ENCODE measurements at places on chromosomes 16 and 17.

DNA sequence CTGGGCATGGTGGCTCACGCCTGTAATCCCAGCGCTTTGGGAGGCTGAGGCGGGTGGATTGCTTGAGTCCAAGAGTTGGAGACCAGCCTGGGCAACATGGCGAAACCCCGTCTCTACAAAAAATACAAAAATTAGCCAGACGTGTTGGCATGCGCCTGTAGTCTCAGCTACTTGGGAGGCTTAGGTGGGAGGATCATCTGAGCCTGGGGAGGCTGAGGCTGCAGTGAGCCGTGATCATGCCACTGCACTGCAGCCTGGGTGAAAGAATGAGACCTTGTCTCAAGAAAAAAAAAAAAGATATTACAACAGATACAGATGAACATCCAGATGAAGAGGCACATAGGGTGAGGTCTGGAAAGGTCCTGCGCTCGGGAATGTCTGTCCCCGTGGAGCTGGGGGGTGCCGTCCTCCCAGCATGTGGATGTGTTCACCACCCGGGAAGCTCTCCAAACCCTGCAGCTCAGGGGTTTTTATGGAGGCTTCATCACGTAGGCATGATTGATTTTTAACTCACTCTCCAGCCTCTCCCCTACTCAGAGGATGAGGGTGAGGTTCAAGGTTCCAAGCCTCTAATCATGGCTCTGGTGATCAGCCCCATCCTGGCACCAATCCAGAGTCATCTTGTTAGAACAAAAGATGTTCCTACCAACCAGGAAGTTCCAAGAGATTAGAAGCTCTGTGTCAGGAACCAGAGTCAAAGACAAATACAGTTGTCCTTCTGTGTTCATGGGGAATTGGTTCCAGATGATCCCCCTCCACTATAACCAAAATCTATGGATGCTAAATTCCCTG lies 85.0 kb upstream of the DNAJA2 start:
- DNase-seq = no peak

- DNase-seq = no peak
Measured at GRCh38 chr16:61323456-61323855, 712.8 kb downstream of the CDH8 start.

GRCh38 chr17:8029121-8029520 lies 9.7 kb upstream of the ALOX15B start:
- no peak for DNase-seq

GRCh38 chr17:74201948-74202347 lies 1.5 kb upstream of the RPL38 start:
- no peak for DNase-seq

DNA sequence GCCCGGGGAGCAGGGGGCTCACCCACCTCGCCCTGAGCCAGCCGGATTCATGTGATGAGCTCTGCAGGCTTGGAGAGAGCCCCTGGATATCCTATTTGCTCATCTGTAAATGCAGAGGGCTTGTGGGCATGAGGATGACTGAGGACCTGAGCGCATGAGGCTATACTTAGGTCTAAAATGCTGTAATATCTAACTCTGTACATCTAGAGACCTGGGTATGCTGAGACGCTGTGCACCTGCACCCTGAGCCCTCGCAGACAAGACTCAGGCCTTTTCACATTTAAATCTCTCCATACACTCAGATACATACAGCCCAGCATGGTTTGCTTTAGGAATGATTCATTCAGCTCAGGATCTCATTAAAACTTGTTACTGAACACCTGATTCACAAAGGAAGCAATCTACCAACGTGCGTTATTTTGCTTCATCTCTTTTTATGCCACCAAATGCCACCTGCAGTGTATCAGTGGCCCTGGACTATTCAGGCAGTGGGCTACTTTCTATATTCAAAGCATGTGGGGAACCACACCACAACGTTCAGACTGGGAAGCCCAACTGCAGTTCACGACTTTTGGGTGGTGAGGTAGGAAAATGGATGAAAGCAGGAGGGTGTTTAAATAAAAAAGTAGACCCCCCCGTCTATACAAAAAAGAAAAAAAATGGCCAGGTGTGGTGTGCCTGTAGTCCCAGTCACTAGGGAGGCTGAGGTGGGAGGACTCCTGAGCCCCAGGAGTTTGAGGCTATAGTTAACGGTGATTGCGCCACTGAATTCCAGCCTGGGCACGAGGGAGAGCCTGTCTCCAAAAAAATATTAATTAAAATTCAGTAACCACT lies 12.0 kb downstream of the USP7 start:
- no peak for DNase-seq

DNA sequence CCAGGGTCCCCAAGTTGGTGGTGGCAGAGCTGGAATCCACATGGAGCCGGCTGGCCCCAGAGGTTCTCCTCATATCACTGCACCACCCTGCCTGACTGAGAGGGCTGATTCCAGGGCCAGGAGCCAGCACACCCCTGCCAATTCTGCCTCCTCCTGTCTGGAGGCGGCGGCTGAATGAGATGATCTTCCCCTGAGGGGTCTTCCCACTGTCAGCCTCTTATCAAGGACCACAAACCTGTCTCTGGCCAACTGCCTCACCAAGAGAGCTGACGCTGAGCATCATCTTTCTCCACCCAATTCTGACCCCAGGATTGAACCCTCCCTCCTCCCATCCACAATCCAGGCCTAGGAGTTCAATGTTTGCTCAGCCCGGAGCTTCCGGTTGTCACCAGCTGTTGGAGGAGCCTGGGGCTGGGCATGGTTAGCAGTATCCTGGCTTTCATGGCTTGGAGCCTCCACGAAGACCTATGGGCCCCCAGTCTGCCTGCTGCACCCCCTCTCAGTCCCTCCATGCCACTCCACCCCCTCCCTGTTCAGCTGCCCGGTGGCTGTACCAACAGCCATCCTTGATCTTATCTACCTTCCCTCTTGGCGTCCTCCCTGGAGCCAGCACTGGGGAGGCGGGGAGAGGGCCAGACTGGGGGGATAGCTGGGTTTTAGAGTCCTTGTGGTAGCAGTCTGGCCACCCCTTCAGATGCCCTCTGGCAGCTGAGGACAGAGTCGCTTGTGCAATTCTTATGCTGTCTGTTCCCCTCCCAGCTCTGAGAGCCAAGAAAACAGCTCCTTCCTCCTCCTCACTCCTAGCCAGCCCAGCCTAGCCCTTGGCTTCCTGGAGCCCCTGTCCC lies 25.6 kb downstream of the ABCC3 start:
- DNase-seq = no peak

DNA sequence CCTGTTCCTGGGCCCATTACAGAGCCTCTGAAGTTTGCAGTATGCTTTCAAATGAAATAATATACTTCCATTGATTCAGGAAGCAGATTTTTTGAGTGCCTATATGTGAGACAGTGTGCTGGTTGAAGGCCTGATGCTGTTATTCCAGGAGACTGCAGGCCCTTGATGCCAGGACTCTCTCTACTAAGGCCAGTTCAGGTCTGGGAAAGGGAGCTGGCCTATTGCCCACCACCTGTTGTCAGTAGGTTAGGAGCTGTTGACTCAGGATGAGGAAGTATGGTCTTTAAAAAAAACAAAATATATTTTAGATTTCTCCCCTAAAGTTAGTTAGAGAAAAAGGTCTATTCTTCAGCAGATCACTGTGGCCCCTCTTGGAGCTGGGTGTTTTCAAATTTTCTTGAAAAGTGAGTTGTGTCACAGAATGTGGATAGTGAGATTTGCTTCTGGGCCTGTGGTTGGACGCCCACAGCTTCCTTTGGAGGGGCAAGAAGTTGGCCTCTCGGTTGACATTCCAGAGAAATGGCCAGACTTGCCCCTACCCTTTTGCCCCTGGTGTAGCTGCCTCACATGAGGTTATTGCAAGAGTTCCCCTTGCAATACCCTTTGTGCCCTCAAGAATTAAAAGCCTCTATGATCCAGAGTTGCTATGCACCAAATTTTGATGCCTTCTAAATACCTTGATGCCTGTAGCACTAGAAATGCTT lies 7.9 kb downstream of the ESRP2 start:
- DNase-seq = no peak
